ENCODE measurements at places on chromosomes 3 and 15.

DNA sequence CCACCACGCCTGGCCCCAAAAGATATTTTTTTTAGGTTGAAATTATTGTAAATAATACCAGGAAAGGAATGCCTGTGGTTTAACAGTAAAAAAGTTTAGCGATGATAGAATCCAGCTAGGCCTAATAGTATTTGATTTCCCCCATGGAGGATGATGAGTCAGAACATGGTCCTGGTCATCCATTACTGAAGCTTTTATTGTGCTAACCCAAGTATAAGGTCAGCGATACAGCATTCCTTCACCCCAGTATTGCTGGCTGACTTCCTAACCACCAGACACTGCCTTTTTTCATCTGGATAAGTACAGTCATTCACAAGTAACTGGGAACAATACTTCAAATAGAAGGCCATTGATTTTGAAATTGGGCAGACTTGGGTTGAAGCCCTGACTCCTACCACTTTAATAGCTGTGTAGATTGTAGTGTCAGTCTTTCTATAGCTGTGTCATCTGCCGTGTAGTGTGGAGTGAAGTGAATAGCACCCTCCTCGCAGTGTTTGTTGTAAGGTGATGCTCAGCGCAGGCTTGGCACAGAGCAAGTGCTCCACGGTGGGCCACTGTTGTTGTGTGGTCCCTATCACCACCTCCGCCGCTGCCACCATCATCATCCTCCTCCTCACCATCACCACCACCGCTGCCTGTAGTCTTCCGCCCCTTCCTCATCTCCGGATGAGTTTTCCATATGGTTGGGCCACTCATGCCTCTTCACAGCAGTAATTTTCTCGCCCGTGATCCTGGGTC, 436.0 kb upstream of the TPM1 start:
- ATAC-seq: no peak

DNA sequence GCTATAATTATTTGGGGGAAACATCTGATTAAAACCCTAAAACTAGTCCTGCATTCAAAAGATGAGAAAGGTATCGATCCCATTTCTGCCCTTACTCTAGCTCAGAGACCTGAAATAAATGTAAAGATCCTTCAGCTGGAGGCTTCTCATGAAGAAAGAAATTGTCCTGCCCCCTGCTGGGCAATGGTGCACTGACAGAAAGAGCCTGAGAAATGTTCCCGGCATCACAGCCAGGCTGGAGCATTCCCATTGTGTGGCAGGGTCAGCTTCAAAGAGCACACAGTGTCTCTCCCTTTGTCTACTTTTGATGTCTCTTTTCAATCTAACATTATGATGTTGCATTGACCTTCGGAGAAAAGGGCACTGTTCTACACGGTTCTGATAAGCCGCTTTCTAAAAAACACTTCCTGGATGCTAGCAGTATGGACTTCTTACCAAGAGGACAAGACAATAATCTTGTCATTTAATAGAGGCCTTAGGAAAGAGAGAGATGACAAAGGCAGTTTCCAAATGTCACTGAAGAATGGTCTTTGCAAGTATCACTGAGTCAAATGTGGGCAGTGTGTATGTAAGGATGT, 287.5 kb downstream of the MAGI1 start:
- ATAC-seq: no peak

- ATAC-seq: no peak
These were observed 159.5 kb downstream of the TIGIT start for GRCh38 chr3:114453361-114453780.

DNA sequence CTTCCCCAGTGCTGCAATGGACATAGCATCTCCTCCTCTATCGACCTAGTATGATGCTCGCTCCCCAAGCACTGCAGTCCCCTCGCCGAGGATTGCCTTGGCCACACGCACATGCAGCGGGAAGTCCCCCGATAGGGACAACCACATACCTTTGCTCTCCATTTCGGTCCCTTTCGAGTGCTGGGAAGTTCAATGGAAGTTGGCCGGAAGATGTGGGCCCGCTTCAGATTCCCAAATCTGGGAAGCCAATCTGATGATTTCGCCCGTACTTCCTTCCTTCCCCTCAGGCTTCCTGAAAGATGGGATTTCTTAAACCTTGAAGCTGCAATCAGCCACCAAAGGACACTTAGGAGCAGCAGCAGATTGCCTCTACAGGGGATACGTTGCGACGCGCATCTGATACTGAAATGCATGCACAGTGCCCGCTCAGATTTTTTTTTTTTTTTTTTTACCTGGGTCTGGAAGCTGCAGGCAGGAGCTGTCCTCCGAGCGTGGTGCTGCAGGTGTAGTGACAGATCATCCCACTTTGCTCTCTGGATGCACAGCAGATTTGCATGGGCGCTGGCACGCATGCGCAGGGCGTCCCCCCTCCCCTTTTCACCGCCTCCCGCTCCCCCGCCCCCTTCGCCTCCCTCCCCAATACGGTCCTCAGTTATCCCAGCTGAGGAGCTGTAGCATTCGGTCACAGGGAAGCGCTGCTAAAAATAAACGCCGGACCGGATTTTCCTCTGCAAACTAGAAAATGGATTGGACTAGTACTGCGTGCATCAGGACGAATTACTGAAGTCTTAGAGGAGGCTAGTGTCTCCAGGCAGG, at the start of gene FGF12:
FGF12 (minus strand) TSS at position 510 of the 816 bp plus-strand sequence.
- ATAC-seq: no peak

DNA sequence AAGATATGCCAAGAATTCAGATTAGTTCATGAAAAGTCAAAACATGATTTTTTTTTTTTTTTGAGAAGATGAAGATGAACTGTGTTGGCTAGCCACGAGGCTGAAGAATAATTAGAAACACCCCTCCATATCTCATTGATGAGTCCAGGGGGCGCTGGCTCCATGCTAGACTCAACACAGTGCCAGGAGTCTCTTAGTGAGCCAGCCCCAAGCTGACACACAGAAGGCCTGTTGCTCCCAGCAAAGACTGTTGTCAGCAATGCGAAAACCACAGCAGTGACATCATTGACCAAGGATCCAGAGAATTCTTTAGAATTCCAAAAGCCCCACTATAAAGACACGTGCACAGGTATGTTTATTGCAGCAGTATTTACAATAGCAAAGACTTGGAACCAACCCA, 185.2 kb downstream of the ANXA2 start:
- ATAC-seq: no peak

Measured in activated T-helper 17 cell treated with anti-CD3 and anti-CD28 coated beads, Interleukin-2, amount 50 U/mL, for 72 hours (primary cell).